ENCODE measurements at places on chromosomes 7 and 10.

GRCh38 chr10:112969542-112969941 lies 19.5 kb downstream of the TCF7L2 start:
- DNase-seq, result no peak

- no peak for DNase-seq
Measured at GRCh38 chr10:104591441-104591840, 49.6 kb upstream of the SORCS3 start.

DNA sequence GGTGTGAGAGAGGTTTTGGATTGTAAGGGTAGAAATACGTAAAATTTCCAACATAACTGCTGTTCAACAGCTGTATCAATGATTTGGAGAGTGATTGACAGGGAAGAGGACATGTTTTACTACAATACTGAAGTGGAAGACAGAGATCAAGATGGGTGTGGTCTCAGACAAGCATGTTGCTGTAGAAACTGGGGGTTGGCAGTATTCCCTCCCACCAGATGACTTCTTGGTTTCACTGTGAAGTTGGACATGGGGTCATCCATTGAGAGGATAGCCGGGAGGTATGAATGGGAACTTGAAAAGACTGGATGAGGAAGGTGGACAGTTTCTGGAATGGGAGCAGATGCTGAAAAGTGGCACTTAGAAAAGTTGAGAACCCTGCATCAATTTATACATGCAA lies 95.3 kb upstream of the HDAC9 start:
- no peak for DNase-seq

DNA sequence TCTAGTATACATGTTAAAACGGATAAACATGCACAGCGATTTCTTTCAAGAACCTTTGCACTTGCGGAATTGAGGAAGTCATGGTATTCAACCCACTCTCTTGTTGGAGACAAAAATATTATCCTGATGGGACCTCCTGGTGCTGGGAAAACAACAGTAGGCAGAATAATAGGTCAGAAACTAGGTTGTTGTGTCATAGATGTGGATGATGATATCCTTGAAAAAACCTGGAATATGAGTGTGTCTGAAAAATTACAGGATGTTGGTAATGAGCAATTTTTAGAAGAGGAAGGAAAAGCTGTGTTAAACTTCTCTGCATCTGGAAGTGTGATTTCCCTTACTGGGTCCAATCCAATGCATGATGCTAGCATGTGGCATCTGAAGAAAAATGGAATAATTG lies 6.9 kb downstream of the THNSL1 start:
- DNase-seq, result no peak

- no peak for DNase-seq
Measured at GRCh38 chr10:36073796-36074345, 431.8 kb upstream of the FZD8 start.

GRCh38 chr10:11799736-11800080 lies 23.4 kb upstream of the PROSER2 start:
- DNase-seq, result no peak

GRCh38 chr7:137585591-137585990 lies 242.1 kb upstream of the PTN start:
- DNase-seq, result no peak

- DNase-seq, result no peak
Measured at GRCh38 chr7:50730446-50731400, 52.0 kb downstream of the GRB10 start.

- no peak for DNase-seq
Measured at GRCh38 chr7:39527296-39527695, 38.9 kb upstream of the YAE1 start.

DNA sequence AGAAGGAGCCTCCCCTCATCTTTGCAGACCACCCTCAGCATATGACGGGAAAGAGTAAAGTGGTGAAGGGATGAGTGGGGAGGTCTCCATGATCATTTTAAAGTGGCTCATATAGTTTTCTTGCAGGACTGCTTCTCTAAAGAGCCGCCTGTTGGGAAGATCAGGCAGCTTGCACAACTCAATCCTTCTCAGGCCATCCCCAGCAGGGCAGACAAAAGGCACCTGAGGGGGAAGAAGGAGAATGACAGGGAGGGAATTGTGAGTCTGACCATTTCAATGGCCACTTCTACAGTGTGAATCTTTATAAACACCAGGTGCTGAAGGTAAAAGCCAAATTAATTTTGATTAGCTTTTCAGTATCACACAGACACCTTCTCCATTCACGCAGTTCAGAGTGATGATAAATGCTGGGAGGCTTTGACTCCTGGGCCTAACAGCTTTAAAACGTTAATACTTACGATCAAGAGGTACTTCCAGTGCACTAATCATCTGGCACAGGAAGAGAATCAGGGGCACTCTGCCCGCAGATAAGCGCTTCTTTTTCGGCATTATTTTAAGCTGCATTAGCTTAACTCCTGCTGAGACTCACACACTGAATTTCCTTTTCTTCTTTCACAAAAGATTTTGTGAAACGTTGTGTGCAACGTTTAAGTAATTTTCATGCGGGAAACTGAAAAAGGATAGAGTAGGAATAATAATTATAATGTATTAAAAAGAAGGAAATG lies 109.5 kb upstream of the LAMB4 start:
- DNase-seq, result no peak

DNA sequence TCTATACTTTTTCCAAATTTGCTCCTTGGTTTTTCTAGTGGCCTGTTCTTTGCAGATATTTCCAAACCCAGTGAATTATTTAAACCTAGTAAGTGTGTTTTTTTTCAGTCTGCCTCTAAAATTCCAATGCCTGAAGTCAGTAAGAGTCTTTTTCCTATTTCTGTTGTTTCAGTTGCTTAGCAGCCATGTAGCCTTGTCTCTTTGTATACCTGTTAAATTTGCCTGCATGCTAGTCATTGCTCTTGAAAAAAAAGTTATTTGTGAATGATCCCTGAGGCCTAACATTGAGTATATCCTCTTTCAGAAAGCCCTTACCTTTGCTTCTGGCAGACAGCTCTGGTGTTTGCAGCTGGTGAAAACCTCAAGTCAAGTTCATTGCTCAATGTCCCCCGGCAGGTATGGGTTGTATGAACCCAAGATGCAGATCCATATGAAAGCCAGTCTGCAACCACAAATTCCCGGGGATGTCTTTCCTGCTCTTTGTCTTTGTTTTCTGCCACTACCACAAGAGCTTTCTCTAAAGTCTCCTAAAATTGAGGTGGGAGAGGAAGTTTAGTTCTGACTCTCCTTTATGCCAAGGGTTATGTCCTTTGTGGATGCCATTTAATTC lies 35.7 kb downstream of the CH25H start:
- no peak for DNase-seq

GRCh38 chr10:35195361-35196306 lies 69.0 kb downstream of the CREM start:
- peak; percentile 93 for DNase-seq

DNA sequence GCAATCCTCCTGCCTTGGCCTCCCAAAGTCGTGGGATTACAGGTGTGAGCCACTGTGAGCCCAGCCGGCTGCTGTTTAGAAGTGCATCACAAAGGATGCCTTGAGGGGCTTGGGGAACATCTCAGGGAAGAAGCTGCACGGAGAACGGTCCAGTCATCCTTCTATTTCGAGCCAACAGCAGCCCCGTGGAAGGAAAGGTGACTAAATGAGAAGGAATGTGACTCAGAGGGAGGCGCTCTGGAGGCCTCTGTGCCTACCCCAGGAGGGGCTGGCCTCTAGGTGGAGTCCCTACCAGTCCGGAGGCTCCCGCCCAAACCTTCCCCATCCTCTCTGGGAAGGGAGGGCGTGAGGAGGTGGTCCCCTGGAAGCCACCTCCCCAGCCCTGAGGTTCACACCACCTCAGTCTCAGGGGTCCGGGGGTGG lies 76.2 kb downstream of the CTBP2 start:
- peak; percentile 86 for DNase-seq

DNA sequence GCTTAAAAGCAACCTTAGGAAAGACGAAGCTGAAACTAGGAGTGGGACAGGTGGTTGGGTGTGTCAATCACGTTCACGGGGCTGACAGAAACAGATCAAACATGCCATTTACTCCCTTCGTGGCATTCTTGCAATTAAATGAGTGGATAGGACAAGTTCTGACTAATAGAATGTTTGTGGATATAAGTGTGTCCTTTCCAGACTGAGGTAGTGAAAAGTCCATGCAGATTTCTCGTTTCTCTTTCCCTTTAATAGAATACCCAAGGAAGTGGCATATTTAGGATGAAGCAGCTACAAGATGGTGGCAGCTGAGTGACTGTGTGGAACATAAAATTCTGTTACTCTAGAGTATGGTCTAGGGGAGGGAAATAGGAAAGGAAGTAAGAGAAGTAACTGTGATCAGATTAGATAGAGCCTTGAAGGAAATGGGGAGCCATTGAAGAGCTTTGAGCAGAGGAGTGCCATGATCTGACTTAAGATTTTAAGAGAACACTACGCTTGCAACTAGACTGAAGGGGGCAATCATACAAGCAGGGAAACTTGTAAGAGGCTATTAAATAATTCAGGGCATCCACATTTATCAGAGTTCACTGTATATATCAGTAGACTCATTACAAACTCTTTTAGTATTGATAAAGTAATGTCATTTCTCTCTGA lies 46.3 kb upstream of the HYAL4 start:
- no peak for DNase-seq

GRCh38 chr10:7317786-7318446 lies 92.9 kb downstream of the SFMBT2 start:
- DNase-seq, result no peak

GRCh38 chr7:115548756-115549155 lies 481.8 kb downstream of the TFEC start:
- DNase-seq, result no peak

GRCh38 chr10:13528875-13529713 lies at the start of gene BEND7:
Gene BEND7 (minus strand): TSS chr10:13529014. CDS start chr10:13528533, 481 bp downstream.
- DNase-seq, result no peak

- peak; percentile 17 for DNase-seq
Measured at GRCh38 chr7:116122972-116123595, 87.3 kb upstream of the TES start.

GRCh38 chr7:47000561-47000960 lies 581.4 kb downstream of the TNS3 start:
- DNase-seq, result no peak

- no peak for DNase-seq
Measured at GRCh38 chr7:1948887-1949680, 279.0 kb downstream of the ELFN1 start.

- DNase-seq, result no peak
Measured at GRCh38 chr7:86768394-86768793, 124.7 kb downstream of the GRM3 start.

GRCh38 chr10:29767968-29768367 lies 133.2 kb upstream of the SVIL start:
- DNase-seq, result no peak
